ENCODE measurements at places on chromosomes 13 and 19.

GRCh38 chr13:75364131-75364713 is 117.7 kb downstream of the TBC1D4 start:
- DNase-seq = no peak

GRCh38 chr13:30722361-30722760 is 13.0 kb upstream of the ALOX5AP start:
- DNase-seq = no peak

DNA sequence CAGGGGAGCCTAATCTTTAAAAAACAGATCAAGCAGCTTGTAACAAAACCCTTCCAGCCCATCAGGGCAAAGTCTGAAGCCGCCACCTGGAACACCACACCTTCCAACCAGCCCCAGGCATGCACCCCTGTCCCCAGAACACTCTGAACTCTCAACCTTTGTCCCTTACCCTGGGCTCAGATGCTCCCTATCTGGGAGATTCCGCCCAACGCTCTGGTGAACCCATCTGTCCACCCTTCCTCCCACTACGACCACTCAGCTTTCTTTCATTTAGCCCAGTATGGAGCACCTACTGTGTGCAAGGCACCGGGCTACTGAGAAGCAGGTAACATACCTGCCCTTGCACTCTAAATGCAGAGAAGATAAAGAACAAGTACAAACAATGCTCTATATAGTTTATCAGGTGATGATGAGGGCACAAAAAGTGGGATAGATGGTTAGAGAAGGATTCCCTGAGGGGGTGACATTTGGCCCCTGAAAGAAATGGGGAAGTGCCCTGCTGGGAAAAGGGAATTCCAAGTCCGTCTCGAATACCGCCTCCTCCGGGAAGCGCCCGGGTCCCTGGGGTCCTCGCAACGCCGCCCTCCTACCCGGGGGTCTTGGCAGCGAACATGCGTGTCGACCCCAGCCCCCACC is 629 bp downstream of the PEPD start:
- DNase-seq = no peak

GRCh38 chr13:106919638-106920037 is 351.7 kb upstream of the ARGLU1 start:
- DNase-seq = no peak

GRCh38 chr13:28584873-28585381 is 74.0 kb upstream of the POMP start:
- peak; percentile 73 for DNase-seq

DNA sequence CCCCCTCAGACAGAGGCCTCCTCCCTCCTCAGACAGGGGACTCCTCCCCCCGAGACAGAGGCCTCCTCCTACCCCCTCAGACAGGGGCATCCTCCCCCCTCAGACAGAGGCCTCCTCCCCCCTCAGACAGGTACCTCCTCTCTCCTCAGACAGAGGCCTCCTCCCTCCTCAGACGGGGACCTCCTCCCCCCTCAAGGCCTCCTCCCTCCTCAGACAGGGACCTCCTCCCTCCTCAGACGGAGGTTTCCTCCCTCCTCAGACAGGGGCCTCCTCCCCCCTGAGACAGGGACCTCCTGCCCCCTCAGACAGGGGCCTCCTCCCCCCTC is 13.9 kb downstream of the C3 start:
- DNase-seq = no peak

GRCh38 chr13:27383104-27383921 is 41.1 kb upstream of the GTF3A start:
- no peak for DNase-seq

DNA sequence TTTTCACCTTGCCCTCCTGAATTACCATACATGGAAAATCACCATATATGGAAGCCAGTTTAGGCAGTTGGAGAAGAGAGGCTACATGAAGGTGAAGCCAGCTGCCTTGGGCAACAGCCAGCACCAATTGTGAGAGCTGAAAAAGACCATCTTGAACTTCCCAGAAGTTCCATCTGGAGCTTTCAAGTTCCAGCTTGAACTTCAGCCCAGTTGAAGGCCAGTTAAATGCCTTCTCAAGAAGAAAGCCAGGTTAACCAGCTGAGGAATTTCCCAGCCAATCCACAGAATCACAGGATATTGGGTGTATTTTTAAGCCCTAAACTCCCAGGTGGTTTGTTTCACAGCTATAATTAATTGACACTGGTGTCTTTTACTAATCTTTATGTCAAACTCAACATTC is 713.6 kb upstream of the MIR17HG start:
- DNase-seq = no peak

GRCh38 chr19:29119590-29119989 is 93.4 kb downstream of the UQCRFS1 start:
- peak; percentile 26 for DNase-seq

GRCh38 chr13:21526707-21527540 is 67.8 kb upstream of the ZDHHC20 start:
- no peak for DNase-seq

DNA sequence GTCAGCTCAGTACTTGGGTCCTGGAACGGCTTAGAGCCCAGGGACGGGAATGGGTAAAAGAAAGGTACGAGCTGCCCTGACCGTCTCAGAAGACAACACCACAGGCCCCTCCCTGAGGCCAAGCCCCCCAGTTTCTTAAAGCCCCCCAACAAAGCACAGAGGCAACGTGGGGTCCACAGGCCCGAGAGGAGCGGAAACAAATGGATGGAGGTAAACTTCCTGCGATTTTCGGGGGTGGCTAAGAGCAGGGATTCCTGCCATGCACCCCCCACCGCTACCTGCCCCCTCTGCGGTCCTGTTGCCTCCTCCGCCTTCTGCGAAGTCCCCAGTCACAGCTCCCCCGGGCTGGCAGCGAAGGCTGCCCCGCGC is 48.2 kb downstream of the PTPRS start:
- no peak for DNase-seq

DNA sequence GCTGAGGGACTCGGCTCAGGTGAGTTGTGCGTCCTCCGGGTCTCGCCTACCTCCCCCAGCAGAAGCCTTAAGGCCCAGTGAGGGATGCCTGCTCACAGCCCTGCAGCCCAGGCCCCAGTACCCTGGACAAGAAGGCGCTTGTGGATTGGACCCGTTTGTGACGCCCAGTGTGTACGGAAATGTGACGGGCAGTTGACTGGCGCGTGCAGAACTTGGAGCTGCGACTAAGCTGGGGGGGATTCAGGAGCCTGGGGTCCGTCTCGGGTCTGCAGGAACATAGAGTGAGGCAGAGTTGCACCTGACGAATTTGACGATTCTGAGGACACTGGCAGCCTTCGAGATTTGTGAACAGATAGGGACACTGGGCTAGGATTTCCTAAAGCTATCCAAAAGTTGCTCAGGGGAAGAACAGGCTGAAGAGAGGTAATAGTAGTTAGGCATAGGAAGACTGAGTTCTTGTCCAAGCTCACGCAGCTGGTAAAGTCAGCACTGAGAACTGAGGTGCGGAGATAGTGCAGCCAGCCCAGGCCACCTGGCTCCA is 519 bp downstream of the ZNF551 start:
- no peak for DNase-seq

- DNase-seq = no peak
Observed at GRCh38 chr19:51125421-51126075, 842 bp downstream of the SIGLEC9 start.

GRCh38 chr19:47375694-47376588 is 26.8 kb downstream of the DHX34 start:
- no peak for DNase-seq

GRCh38 chr19:19269952-19270694 is 3.0 kb downstream of the TM6SF2 start:
- DNase-seq = no peak

GRCh38 chr19:15717809-15718208 is 10.0 kb upstream of the OR10H2 start:
- no peak for DNase-seq

GRCh38 chr19:48842789-48843162 is 6.5 kb upstream of the HSD17B14 start:
- peak; percentile 60 for DNase-seq

GRCh38 chr13:106651442-106651841 is 83.5 kb upstream of the ARGLU1 start:
- no peak for DNase-seq

- no peak for DNase-seq
Observed at GRCh38 chr13:112710855-112711527, 21.2 kb downstream of the ATP11A start.

DNA sequence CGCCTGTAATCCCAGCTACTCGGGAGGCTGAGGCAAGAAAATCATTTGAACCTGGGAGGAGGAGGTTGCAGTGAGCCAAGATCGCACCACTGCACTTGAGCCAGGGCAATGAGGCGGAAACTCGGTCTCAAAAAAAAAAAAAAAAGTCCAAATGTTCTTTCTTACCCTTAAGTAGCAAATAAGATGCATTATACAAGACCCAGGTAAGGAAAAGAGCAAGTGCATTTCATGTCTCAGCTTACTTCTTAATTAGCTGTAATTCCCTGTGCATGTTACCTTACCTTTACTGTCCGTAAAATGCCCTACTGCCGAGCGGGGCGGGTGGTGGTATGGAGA is 3.8 kb upstream of the ZNF681 start:
- no peak for DNase-seq

DNA sequence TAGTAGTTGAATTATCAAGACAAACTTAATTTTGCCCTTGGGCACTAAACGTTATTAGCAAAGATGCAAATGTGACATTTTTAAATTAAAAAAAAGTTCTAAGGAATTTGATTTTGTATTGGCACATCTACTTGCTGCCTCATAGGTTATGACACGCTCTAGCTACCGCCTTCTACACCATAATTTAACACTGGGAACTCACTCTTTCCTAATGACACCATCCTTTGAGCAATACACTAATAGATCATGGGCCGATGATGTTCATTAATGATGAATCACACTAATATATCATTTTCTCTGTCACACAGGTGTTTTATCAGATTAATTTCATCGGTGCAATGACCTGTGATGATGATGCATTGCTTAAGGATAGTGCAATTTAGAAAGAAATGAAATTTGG is 528.8 kb upstream of the PCDH9 start:
- DNase-seq = no peak

DNA sequence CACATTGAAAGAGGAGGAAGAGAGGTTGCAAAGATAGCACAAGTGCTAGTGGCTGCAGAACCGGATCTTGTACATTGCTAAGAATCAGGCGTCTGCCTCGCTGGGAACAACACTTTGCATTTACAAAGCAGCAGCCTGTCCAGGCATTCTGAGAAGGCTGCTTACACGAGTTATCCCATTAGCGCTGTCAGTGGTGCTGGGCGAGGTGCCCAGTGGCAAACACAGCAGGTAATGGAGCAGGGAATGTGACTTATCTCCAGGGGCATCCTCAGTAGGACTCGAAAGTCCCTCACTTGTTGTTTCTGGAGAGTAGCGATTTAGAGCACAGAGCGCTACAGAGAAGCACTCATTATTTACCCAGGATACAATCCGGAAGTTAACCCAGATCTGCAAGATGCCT is 209.6 kb downstream of the OLFM4 start:
- DNase-seq = no peak
